ENCODE measurements at places on chromosomes 3 and 15.

DNA sequence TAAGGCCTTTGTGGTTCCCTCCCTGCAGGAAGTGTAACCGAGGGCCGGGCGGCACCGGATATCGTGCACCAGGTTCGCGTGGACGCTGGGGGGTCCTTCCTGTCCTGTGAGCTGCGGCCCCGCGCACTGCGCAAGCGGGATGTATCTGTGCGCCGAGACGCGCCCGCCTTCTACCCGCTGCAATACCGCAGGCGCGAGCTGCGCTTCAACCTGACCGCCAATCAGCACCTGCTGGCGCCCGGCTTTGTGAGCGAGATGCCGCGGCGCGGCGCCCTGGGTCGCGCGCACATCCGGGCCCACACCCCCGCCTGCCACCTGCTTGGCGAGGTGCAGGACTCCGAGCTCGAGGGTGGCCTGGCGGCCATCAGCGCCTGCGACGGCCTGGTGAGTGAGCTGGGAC, 35.9 kb downstream of the SAXO2 start:
- DNase-seq, result peak; percentile 80

GRCh38 chr15:82014989-82015388, 30.8 kb downstream of the MEX3B start:
- no peak for DNase-seq

GRCh38 chr3:160448845-160449635, 546 bp downstream of the TRIM59 start:
- DNase-seq, result no peak

DNA sequence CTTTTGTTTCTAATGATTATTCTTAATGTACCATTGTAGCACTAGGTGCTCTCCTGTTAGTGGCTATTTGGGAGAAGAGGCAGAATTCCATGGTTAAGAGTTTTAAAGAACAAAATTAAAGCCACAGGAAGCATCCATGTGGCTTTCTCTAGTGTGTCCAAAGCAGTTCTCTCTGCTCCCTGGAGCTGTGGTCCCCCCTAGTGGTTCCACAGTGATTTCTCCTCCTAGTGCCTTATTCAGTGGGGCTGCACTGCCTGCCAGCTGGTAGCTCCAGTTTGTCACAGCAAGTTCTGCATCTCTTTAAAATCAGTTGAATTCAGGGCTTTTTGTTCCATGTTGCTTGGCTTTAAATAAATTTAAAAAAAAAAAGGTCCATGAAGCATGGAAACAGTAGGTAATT, 39.6 kb upstream of the FAM98B start:
- no peak for DNase-seq

GRCh38 chr15:48029642-48030041, 91.1 kb upstream of the SLC24A5 start:
- no peak for DNase-seq

- DNase-seq, result no peak
Measured at GRCh38 chr3:193832833-193833413, 239.9 kb downstream of the OPA1 start.

GRCh38 chr15:88256279-88257230, at the start of gene NTRK3:
Gene NTRK3 (minus strand): TSS chr15:88256739. CDS start chr15:88256153, 586 bp downstream.
- DNase-seq, result no peak

DNA sequence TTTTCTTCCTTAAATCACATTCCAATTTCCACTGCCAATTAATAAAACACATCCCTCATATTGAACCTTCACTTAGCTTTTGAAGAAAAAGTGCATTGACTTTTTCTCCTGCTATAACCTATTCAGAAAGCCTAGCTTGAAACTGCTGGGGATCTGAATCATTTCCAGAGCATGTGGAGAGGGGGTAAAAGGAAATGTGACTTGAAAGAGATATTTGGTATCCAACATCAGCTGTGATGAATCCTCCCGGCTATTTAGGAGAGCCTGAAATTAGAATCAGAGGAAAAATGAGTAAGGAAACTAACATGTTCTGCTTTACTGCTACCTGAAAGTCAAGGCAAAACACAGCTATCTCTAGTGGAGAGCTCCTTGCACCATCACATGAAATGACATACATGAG, 2.6 kb upstream of the GNB5 start:
- DNase-seq, result no peak

DNA sequence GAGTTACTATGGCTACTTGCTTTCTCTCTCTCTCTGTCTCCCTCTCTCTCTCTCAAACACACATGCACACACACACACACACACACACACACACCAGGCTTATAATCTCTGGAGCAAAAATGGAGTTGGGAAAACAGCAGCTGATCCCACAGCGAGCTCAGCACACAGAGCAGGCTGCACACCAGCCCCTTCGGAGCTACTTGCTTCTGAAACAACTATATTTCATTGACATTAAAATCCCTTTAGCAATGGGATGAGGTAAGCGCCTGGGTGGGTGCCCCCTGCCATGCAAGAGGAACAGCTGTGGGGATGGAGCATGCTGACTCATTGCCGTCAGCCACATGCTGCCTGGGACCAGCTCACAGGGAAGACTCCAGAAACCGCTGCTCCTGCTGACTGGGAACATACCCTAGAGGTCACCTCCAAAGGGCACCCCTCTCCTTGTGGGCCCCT, 45.7 kb downstream of the B3GNT5 start:
- no peak for DNase-seq

- DNase-seq, result peak; percentile 26
Measured at GRCh38 chr15:68833700-68834331, 13.1 kb upstream of the ANP32A start.

- no peak for DNase-seq
Measured at GRCh38 chr3:56131974-56132590, 336.2 kb downstream of the ERC2 start.

DNA sequence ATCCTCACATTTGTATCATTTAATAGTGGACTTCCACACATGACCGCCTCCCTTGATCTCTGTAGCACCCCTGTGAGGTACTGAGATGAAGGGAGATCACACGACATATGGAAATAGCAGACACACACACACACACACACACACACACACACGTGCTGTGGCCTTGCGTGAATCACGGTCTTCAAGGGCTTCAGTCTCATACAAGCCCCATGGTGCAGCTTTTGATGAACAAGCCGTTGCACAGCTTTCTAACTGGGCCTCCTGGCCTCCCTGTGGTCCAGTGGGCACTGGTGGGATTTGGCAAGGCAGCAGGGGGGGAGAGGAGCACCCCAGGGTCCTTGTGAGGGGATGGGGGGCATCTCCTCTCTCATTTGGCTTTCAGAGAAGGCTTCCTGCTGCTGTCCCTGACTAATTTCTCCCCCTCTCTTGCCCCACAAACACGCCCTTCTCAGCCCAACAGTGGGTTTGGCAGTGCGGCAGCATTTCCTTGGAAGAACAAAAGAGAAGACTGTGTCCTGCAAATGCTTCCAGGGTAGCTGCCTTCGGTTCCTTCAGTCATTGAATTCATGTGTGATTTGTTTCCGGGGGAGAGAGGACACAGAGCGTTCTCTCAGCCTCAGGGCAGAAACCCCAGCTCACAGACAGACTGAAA, 98.7 kb downstream of the SMAD6 start:
- no peak for DNase-seq

DNA sequence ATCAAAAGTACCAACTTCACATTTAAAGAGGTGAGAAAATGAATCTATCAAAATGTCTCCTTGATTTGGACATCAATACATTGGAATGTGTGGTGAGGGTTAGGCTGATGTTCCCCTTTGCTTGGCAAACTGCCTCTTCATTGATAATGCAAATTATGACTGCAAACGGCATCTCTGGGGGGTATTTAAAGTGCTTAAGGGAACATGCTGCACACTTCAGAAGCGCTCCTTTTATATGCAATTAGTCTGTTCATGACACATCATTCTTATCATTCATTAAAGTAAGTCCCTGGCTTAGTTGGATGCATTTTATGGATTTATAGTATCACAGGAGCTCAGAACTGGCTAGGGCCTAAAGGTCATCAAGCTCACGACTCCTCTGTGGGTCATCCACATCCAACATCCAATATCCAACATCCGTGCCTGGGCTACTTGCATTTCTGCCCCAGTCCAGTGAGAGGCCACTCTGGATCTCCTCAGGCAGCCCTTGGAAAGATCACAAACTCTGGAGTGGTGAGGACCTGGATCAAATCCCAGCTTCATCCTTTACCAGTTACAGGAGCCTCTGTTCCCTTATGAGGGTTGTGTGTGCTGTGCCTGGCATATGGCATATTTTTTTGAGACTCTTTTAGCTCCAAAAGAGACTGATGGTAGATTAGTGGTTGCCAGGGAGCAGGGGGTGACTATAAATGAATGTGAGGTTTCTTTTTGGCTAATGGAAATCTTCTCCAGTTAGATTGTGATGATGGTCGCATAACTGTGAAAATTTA, 136.8 kb upstream of the FOXB1 start:
- DNase-seq, result no peak

DNA sequence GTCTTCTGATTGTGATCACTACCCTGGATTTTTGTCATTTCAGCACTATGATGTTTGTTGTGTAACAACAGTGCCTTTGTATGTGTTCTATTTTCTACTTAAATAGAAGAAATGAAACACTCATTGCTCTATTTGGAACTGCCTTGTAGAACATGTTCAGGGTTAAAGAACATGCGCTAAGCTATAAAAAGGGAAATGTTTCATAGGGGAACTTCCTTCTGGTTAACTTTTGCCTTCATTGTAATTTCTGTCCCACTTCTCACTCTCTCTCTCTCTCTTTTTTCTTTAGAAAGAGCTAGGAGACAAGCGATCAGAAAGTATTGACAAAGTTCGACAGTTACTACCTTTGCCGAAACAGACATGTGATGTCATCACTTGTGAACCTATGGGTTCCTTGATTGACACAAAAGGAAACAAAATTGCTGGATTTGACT, at the start of gene P2RY12:
TSS of gene P2RY12 (minus strand) at position 13 of the 434 bp plus-strand sequence. CDS start 45,908 bp downstream, outside the sequence.
- DNase-seq, result no peak

GRCh38 chr3:103794656-103795055, 1359.8 kb downstream of the ZPLD1 start:
- DNase-seq, result no peak

- no peak for DNase-seq
Measured at GRCh38 chr3:21766002-21766401, 15.0 kb upstream of the ZNF385D start.

DNA sequence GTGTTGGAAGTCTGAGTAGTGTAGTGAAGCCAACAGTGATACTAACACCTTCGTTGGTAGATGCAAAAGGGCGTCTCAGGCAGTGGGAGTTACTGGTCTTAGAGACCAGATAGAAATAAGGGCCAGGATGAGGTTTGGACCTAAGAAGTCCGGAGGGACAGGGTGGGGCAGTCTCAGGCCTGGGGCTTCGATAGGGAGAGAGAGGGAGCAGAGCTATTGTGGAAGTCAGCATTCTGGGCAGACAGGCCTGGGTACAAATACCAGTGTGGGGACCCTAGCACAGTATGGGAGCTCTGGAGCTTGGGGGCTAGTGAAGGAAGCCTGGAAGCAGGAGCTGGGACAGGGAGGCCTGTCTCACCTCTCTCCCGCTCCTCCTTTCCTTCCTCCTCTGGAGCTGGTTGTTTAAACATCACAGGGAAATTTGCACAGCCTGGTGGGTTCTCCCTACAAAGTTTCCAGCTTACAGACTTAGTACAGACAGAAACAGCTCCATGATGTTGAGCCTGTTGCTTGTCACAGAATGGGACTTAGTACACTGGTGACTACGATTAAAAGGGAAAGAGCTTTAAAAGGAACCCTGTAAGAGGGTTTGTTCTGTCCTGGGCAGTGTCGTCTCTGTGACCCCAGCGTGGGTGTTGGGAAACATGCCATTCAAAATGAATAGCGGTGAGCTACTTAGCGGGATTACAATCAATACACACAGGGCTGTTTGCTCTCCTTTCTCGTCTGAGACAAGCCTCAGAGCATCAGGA, 76.4 kb upstream of the TNFAIP8L3 start:
- no peak for DNase-seq

DNA sequence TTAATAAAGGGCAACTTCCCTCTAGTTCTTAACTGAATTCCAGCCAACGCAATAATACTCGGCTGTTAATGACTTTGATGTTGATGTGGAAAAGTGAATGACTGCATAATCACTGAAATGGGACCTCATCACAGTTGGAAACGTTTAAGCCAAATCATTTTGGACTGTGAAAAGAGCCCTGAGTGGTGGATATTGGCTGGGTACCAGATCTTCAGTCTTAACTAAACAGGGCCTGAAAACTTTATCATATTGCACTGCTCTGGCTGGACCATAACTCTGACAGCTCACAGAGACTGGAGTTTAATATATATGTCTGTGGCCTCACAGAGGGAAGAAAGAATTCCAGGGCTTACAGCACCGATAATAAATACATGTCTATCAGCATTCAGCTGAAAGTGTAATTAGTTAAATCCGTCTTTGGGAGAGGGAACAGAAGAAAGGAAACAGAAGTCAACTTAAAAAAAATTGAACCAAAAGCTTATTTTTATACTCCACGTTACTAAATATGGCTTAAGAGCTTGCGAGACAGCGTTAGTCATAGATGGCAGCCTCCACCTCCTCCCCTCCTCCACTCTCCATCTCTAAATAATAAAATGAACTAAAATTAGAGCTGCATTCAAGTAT, 222.3 kb upstream of the CDIN1 start:
- DNase-seq, result no peak

GRCh38 chr15:40481341-40482074, 10.7 kb downstream of the CHST14 start:
- no peak for DNase-seq

GRCh38 chr3:63961891-63962290, 49.7 kb upstream of the SCAANT1 start:
- DNase-seq, result no peak

- no peak for DNase-seq
Measured at GRCh38 chr3:51099794-51100535, 285.1 kb upstream of the MANF start.

GRCh38 chr15:29785136-29785535, 37.1 kb downstream of the TJP1 start:
- no peak for DNase-seq

GRCh38 chr3:151931171-151931570, 57.7 kb downstream of the SUCNR1 start:
- DNase-seq, result no peak

GRCh38 chr3:139252719-139253118, 91.1 kb upstream of the MRPS22 start:
- DNase-seq, result no peak

DNA sequence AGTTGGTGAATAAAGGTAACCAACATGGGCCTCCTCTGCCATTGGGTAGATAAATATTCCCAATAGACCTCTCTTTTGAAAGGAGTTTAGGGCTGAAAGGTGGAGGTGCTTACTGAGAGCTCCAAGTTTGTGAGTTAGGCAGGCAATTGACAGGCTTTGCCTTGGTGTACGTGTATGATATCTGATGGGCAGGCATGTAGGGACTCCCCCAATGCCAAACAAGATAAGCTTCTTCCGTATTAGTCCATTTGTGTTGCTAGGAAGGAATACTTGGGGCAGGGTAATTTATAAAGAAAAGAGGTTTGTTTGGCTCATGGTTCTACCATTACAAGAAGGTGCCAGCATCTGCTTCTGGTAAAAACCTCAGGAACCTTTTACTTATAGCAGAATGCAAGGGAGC, 160.7 kb upstream of the EIF1B start:
- DNase-seq, result no peak

DNA sequence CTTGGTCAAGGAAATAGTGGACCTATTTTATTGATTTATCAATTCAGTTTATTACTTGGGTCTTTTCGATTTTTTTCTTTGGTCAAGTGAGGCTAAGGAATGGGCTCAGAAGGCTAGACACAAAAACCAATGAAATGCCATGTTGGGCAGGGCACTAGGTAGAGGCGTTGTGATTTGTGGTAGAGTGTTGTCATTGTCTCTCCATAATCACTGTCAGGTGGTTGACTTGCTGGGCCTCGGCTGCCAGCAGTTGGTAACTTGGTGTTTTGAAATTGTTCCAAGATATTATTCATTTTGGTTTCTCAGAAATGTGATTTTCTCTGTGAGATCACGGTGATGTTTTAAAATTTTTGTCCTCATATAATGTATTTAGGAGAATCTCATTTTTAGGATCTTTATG, 173.6 kb downstream of the KLHL25 start:
- DNase-seq, result no peak

- DNase-seq, result no peak
Measured at GRCh38 chr15:101267320-101268104, 9.8 kb downstream of the SELENOS start.

Data from T-cell (primary cell).